ENCODE measurements at places on chromosomes 2 and 18.
A peak's percentile ranks its signal among the peaks of the same experiment; 100 is the strongest.

- H3K27me3 ChIP-seq: no peaks in the 10 kb centered on the region
- no peaks in the 10 kb centered on the region for H3K4me1 ChIP-seq
- no peak for DNase-seq
- peaks cover 73% of the 10 kb centered on the region for H3K36me3 ChIP-seq
- H3K4me3 ChIP-seq: no peak overlapping the region
- no peak overlapping the region for H3K27ac ChIP-seq
Observed at GRCh38 chr2:61244694-61245093, 82.7 kb downstream of the C2orf74 start.

DNA sequence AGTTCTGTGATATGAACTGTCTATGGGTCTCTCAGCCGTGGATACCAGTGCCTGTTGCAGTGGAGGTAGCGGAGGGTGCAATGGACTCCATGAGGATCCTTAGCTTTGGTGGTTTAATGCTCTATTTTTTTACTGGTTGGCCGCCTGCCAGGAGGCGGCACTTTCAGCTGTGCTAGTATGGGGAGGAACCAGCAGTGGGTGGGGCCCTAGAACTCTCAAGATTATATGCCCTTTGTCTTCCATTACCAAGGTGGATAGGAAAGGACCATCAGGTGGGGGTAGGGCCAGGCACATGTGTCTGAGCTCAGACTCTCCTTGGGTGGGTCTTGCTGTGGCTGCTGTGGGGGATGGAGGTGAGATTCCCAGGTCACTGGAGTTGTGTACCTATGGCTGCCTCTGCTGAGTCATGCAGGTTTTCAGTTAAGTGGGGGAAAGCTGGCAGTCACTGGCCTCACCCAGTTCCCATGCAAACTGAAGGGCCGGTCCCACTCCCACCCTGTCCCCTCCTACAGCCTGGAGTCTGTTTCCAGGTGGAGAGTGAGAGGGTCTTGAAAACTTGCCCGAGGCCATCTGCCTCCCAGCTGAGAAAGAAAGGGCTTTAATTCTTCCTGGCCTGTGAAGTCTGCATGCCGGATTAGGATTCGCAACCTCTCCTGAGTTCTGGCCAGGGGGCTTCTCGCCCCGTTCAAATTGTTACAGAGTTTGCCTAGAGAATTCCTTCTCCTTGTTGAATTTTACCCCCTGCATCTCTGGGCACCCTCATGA, 14.5 kb downstream of the KCNS3 start:
- peaks cover 3% of the 10 kb centered on the region for H3K27me3 ChIP-seq
- DNase-seq: no peak
- H3K4me1 ChIP-seq: no peaks in the 10 kb centered on the region

DNA sequence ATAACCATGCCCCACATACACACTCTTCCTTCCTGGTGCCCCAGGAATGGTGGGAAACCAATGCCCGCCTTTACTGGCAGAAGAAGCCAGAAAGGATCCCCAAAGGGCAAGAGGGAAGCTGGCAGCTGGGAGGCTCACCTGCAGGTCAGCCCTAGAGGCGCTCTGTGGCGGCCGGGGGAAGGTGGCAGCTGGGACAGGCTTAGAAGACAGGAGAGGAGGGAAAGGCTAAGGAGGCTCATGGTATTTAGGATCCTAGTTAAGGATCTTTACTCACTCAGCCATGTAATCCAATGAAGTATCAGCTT, 23.8 kb downstream of the ADRA2B start:
- no peaks in the 10 kb centered on the region for H3K27me3 ChIP-seq
- no peaks in the 10 kb centered on the region for H3K4me1 ChIP-seq
- no peaks in the 10 kb centered on the region for H3K36me3 ChIP-seq
- DNase-seq: no peak
- H3K4me3 ChIP-seq: no peak overlapping the region
- no peak overlapping the region for H3K27ac ChIP-seq

DNA sequence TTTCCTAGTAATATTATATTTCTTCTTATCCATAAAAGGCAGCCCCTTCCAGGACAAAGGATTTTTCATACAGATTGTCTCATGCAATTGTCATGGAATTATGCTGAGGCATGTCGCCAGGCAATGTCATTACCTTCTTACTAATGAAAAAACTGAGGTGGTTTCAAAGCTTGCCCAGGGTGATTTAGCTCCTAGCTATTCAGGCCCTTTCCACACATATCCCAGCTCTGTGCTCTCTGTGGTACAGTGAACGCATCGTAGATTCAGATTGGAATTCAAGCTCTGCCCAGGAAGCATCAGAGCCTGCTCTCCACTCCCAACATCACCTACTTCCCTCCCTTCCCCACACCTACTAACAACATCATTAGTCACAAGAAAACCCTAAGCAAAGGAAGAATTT, 60.1 kb downstream of the ATP8B1 start:
- H3K4me1 ChIP-seq: no peaks in the 10 kb centered on the region
- H3K36me3 ChIP-seq: no peaks in the 10 kb centered on the region
- no peaks in the 10 kb centered on the region for H3K27me3 ChIP-seq
- DNase-seq: no peak

GRCh38 chr18:45666006-45666405, 50.7 kb downstream of the SLC14A2 start:
- peak; percentile 32 for DNase-seq
- H3K36me3 ChIP-seq: no peaks in the 10 kb centered on the region
- no peak overlapping the region for H3K4me3 ChIP-seq
- peak overlapping the region; percentile 83 for H3K27ac ChIP-seq
- no peaks in the 10 kb centered on the region for H3K27me3 ChIP-seq

DNA sequence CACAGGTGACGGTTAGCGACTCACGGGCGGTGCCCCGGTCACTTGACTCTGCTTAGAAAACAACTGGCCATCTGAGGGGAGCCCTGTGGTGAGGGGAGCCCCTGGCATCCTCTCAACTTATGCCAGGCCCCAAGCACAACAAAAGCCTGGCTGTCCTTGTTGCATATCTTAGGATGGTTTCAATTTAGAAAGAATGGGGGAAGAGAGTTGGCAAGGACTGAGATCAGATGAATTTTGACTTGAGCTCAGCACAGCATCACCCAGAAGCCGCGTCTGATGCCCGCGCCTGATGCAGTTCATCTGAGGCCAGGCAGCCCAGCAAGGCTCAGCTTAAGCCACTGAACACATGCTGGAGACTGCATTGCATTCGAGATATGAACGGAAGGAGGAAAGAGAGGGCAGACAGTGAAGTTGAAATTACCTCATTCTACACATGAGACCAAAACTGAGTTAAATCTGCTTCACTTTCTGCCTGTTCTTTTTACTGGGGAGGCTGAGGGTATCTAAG, 36.8 kb downstream of the MYT1L start:
- H3K27ac ChIP-seq: no peak overlapping the region
- H3K4me1 ChIP-seq: no peaks in the 10 kb centered on the region
- DNase-seq: no peak
- H3K36me3 ChIP-seq: no peaks in the 10 kb centered on the region
- H3K4me3 ChIP-seq: no peak overlapping the region

GRCh38 chr2:62423883-62424458, 82.0 kb downstream of the TMEM17 start:
- H3K27me3 ChIP-seq: no peaks in the 10 kb centered on the region
- H3K27ac ChIP-seq: no peak overlapping the region
- H3K4me3 ChIP-seq: no peak overlapping the region
- DNase-seq: no peak
- no peaks in the 10 kb centered on the region for H3K4me1 ChIP-seq

GRCh38 chr2:69993708-69994107, 32.3 kb upstream of the ASPRV1 start:
- H3K27ac ChIP-seq: no peak overlapping the region
- no peaks in the 10 kb centered on the region for H3K27me3 ChIP-seq
- H3K4me1 ChIP-seq: 0 out of 2 replicates have a peak, but pooled peaks cover 5% of the 10 kb centered on the region
- DNase-seq: no peak
- no peaks in the 10 kb centered on the region for H3K36me3 ChIP-seq
- no peak overlapping the region for H3K4me3 ChIP-seq

GRCh38 chr2:238240757-238241711, 1.2 kb upstream of the HES6 start:
- H3K27ac ChIP-seq: no peak overlapping the region
- no peak for DNase-seq
- no peak overlapping the region for H3K4me3 ChIP-seq
- peaks cover 9% of the 10 kb centered on the region for H3K27me3 ChIP-seq
- H3K36me3 ChIP-seq: peaks cover 9% of the 10 kb centered on the region
- peaks cover 4% of the 10 kb centered on the region for H3K4me1 ChIP-seq

GRCh38 chr2:231235217-231235616, 36.8 kb downstream of the ARMC9 start:
- no peak for DNase-seq
- H3K27me3 ChIP-seq: no peaks in the 10 kb centered on the region
- H3K36me3 ChIP-seq: no peaks in the 10 kb centered on the region
- no peak overlapping the region for H3K4me3 ChIP-seq

DNA sequence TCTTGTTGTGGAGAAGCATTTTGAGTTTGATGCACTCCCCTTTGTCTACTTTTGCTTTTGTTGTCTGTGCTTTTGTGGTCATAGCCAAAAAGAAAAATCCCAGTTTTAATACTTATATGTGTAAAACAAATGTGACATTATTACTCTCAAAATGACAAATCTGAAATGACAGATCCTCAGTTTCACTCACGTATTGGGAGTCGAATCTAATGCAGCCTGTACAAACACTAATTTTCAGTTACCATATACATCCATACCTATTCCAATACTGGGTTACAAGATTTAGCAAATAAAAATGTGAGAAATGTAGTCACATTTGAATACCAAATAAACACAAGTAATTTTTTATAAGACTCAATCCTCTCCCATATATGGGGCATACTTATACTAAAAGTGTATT, 148.2 kb upstream of the ZNF516 start:
- DNase-seq: no peak
- no peak overlapping the region for H3K27ac ChIP-seq
- no peaks in the 10 kb centered on the region for H3K4me1 ChIP-seq
- no peak overlapping the region for H3K4me3 ChIP-seq
- H3K27me3 ChIP-seq: peaks cover 3% of the 10 kb centered on the region

- no peaks in the 10 kb centered on the region for H3K36me3 ChIP-seq
- H3K4me3 ChIP-seq: no peak overlapping the region
- no peaks in the 10 kb centered on the region for H3K4me1 ChIP-seq
- no peaks in the 10 kb centered on the region for H3K27me3 ChIP-seq
- no peak for DNase-seq
- H3K27ac ChIP-seq: no peak overlapping the region
Observed at GRCh38 chr2:144848423-144848822, 328.5 kb upstream of the ZEB2 start.

GRCh38 chr2:157839822-157840221, 36.3 kb downstream of the ACVR1 start:
- H3K4me3 ChIP-seq: no peak overlapping the region
- H3K27ac ChIP-seq: no peak overlapping the region
- DNase-seq: no peak
- no peaks in the 10 kb centered on the region for H3K36me3 ChIP-seq
- H3K27me3 ChIP-seq: no peaks in the 10 kb centered on the region
- no peaks in the 10 kb centered on the region for H3K4me1 ChIP-seq

- H3K27ac ChIP-seq: no peak overlapping the region
- peaks cover 23% of the 10 kb centered on the region for H3K4me1 ChIP-seq
- no peak overlapping the region for H3K4me3 ChIP-seq
- H3K36me3 ChIP-seq: no peaks in the 10 kb centered on the region
Observed at GRCh38 chr2:28428486-28428885, 35.8 kb downstream of the FOSL2 start.

DNA sequence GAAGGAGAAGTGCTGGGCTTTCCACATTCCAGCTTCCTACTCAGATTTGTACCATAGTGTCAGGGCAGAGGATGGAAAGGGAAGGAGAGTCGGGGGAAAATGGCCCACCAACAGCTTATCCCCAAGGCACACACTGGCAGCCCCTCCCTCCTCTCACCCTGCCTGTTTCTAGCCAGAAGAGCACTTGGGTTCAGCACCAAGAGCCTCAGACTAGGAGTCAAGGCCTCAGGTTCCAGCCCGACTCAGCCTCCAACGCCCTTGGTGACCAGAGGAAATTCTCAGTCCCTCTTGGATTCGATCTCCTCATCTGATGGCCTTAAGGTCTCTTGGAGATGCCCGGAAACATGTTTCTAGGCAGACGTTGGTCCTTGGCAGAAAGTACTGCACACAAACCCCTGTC, 53.9 kb downstream of the TNS1 start:
- no peak overlapping the region for H3K4me3 ChIP-seq
- no peaks in the 10 kb centered on the region for H3K36me3 ChIP-seq
- H3K27ac ChIP-seq: no peak overlapping the region
- H3K4me1 ChIP-seq: no peaks in the 10 kb centered on the region
- peaks cover 13% of the 10 kb centered on the region for H3K27me3 ChIP-seq

DNA sequence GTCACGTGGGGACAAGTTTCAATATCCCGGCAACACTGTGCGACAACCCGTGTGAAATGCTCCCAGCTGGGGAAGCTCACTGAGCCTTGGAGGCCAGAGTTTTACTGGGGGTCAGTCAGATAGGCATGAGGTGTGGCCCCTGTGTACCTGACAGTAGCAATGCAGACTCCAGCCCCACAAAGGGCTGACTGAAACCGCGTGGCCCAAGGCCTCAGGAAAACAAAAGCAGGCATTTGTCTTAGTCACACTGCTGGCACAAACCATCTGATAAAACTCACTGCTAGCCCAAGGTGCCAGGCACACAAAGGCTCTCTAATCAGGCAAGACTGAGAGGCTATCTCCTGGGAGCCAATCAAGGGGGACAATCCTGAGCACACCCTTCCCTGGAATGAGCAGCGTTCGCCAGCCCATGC, 786.6 kb upstream of the RAB6C start:
- no peak overlapping the region for H3K27ac ChIP-seq
- peaks cover 19% of the 10 kb centered on the region for H3K27me3 ChIP-seq
- no peaks in the 10 kb centered on the region for H3K36me3 ChIP-seq
- no peaks in the 10 kb centered on the region for H3K4me1 ChIP-seq
- DNase-seq: no peak
- no peak overlapping the region for H3K4me3 ChIP-seq

DNA sequence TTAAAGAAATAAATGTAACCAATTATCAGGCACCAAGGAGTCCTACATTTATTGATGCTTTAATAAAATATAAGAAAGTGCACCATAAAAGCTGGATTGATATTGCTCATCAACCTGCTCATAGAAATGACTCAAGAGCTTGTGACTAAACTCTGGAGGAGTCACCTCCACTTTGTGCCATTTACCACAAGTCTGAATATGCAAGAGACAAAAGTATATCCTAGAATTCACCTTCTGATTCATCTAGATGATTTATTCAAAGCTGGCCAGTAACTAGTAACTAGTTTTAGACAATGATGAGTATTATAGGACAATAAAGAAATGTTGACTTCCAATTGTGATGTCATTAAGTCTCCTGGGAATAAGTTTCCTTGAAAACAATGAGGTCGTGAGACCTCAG, 146.0 kb upstream of the SOX11 start:
- H3K27ac ChIP-seq: no peak overlapping the region
- H3K27me3 ChIP-seq: no peaks in the 10 kb centered on the region
- no peaks in the 10 kb centered on the region for H3K36me3 ChIP-seq
- H3K4me3 ChIP-seq: no peak overlapping the region
- no peak for DNase-seq
- H3K4me1 ChIP-seq: no peaks in the 10 kb centered on the region
